ENCODE measurements at places on chromosomes 16 and 17.

DNA sequence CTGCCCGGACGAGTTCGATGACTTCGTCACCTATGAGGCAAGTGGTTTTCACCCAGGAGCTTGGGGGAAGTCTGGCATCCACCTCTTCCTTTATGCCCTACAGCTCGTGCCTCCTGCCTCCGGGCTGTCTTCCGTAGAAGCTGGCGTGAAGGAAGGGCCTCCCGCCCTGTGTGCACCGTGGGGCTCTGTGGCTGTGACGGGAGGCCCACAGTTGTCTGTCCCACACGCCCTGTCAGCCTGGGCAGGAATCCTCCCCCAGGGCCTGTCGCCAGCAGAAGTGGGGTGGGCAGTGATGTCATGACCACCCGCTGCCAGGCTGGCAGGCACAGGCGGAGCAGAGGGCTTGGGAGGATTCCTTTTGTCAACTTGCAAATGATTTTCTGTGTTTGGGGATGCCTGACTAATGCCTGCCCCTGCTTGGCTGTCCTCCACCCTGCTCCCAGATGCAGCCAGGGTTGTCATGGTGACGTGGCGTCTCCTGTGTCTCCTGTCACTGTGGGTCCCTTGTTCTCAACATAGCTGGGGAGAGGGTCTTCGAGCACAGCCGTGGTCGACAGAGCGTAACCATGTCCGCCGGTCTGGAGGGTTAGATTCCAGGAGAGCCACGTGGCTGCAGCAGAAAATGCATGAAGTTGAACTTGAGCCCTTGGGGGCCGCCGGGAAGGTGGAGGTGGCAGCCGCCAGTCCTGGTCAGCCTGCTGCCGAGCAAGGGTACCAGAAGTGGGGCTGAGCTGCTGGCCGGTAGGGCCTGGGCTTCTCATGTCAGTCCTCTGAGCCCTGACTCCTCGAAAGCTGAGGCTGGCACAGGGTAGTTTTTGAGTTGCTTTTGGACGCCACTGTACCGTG, 46.1 kb downstream of the RAB11FIP3 start:
- no peak for DNase-seq

GRCh38 chr16:68083239-68083781, 1.9 kb upstream of the NFATC3 start:
- DNase-seq, result no peak

GRCh38 chr16:81436386-81436785, 8.2 kb upstream of the CMIP start:
- no peak for DNase-seq

DNA sequence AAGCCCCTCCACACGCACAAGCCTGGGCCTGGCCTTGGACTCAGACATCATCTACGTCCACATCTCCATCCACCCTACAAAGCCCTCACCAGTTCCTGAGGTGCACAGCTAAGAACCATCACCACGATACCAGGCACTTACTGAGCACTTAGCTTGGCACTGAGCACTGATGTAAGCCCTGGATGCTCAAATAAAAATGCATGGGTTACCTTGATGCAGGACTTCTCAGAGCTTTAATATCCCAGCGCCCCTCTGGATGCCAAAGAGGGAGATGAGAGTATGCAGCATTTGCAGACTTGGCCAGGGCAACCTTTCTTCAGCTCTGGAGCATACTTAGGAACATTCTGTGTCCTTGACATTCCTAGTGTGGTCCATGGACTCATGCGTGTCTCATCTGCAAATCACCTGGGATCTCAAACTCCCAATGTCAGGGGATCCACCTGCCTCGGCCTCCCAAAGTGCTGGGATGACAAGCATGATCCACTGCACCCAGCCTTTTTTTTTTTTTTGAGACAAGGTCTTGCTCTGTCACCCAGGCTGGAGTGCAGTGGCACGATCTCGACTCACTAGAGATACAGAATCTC, 69.8 kb downstream of the RAB11FIP4 start:
- no peak for DNase-seq

GRCh38 chr16:75251280-75252048, at the start of gene BCAR1:
Gene BCAR1 (minus strand): TSS chr16:75251624. CDS start chr16:75251482, 142 bp downstream.
- DNase-seq, result no peak

- no peak for DNase-seq
These were observed 50.1 kb downstream of the KLHDC4 start for GRCh38 chr16:87715658-87716057.

DNA sequence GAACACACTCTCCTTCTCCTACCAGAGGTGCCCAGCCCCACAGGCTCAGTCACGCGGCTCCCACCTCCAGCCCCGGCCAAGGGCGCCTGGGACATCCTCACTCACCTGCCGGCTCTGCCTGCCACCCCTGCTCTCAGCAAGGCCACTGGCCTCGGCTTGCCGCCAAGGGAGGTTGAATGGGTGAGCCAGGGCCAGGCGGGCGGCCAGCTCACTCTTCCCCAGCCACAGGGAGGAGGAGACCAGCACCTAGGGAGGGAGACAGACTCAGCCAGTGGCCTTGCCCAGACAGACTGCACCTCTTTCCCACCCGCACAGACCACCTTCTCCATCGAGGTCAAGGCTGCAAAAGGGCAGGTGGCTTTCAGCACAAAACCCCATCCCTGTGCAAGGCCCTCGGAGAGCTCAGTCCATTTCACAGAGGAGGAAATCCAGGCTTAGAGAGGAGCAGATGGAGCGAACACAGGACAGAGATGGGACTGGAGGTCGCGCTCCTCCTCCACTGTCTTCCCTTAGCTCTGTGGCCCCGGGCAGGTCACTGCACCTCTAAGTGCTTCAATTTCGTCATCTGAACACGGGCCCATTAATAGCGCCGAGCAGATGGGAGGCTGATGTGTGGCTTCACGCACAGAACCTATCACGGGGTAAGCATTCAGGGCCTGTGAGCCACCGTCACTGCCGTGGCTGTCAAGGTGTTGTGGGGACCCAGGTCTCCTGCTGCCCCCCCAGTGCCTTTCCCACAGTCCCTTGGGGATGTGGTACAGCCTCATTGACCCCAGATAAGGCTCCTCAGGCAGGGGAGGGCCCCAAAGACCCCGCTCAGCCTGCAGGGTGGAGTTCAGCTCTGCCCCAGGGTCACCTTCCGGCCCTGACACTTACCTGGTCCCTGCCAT, 56.1 kb downstream of the RMI2 start:
- DNase-seq, result no peak

DNA sequence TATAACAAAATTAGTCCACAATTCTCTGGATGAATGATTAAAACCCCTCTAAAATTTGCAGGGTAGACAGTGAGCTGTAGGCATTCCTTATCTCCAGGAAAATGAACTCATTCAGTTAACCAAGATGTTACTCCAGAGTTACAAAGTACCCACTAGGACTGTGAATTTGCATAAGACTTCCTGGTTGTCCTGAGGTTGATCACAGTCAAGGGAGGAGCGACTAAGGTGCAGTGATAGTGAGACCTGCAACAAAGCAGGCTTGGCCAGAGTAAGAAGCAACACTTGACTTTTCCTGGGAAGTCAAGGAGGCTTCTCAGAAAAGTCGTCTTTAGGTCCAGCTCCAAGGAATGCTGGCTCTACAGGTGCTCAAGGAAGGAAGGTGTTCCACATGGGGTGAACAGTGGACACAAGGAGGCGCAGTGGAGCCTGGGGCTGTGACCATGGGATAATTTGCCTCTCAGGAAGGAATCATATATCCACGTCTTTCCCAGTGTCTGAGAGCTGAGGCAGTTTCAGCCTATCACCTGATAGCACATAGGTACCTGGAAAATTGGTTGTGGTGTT, 821.1 kb upstream of the EEF2KMT start:
- DNase-seq, result no peak

- no peak for DNase-seq
These were observed 77.0 kb downstream of the HS3ST2 start for GRCh38 chr16:22890976-22891375.

DNA sequence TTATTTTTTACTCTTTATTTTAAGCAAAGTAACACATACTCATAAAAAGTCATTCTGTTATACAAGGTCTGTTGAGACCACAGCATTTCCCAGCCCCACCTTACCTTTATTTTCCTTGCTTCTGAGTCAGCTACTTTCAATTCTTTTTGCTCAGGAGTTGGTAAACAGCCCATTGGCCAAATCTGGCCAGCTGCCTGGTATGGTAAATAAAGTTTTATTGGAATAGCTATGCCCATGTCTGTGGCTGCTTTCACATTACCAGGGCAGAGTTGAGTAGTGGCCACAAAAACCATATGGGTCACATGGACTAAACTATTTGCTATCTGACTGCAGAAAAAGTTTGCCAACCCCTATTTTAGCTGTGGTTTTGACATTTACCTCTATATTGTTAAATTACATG, 3.4 kb upstream of the NSRP1 start:
- DNase-seq, result no peak

- no peak for DNase-seq
These were observed 32.4 kb downstream of the WIPI1 start for GRCh38 chr17:68424861-68425260.
